Thyroid gland (tissue), 4 donors: ENCODE measurements at places on chromosomes 6 and 20. TPM values are rescaled to one million over a fixed set of nuclear protein-coding genes. Genes with fewer than 3 reads are reported as not detected.

RIPOR3 gene
- total RNA-seq: 6.2 TPM

FKBP1C gene
- not detected for total RNA-seq

FAM229B gene
- total RNA-seq: 8.3 TPM

GDAP1L1 gene
- not detected for total RNA-seq

EZR gene
- 221 TPM for total RNA-seq

ALDH5A1 gene
- 20.4 TPM for total RNA-seq

CST4 gene
- total RNA-seq: 13.8 TPM

GRCh38 chr6:85428486-85428885 lies 21.4 kb upstream of the NT5E start:
- DNase-seq: no peak
- H3K27me3 ChIP-seq: no peaks in the 10 kb centered on the region
- no peaks in the 10 kb centered on the region for H3K4me1 ChIP-seq
- no peak overlapping the region for H3K27ac ChIP-seq
- no peaks in the 10 kb centered on the region for H3K36me3 ChIP-seq

- DNase-seq: no peak
- no peaks in the 10 kb centered on the region for H3K4me1 ChIP-seq
- no peak overlapping the region for H3K4me3 ChIP-seq
- no peaks in the 10 kb centered on the region for H3K36me3 ChIP-seq
These were observed 304.2 kb downstream of the TFAP2C start for GRCh38 chr20:56933331-56933698.

GRCh38 chr20:37161830-37162549 lies 17.1 kb upstream of the RPN2 start:
- no peak for DNase-seq
- no peak overlapping the region for H3K4me3 ChIP-seq
- peaks cover 38% of the 10 kb centered on the region for H3K4me1 ChIP-seq
- no peak overlapping the region for H3K27ac ChIP-seq
- H3K36me3 ChIP-seq: no peaks in the 10 kb centered on the region
- H3K27me3 ChIP-seq: no peaks in the 10 kb centered on the region

- H3K4me1 ChIP-seq: no peaks in the 10 kb centered on the region
- no peak for DNase-seq
- H3K27me3 ChIP-seq: no peaks in the 10 kb centered on the region
- H3K4me3 ChIP-seq: no peak overlapping the region
- no peaks in the 10 kb centered on the region for H3K36me3 ChIP-seq
These were observed 40.0 kb upstream of the OCSTAMP start for GRCh38 chr20:46590443-46590842.

- no peaks in the 10 kb centered on the region for H3K27me3 ChIP-seq
- H3K4me1 ChIP-seq: peaks cover 28% of the 10 kb centered on the region
- H3K27ac ChIP-seq: peak overlapping the region; percentile 60
- H3K4me3 ChIP-seq: peak overlapping the region; percentile 41
These were observed 686 bp downstream of the COL12A1 start for GRCh38 chr6:75204959-75205775.

DNA sequence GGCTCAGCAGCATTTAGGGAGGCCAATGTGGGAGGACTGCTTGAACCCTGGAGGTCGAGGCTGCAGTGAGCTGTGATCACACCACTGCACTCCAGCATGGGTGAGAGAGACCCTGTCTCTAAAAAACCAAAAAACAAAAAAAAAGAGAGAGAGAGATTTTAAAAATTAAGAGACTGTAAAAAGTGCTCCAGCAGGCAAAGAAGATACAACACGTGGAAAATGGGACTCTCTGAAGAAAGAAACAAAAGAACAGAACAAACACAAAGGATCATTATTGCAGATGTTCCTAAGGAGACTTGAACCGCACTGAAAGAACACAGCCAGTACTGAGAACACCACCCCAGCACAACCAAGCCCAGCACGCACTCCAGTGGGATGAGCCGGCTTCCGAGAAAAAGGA lies 74.2 kb downstream of the TAF4 start:
- no peaks in the 10 kb centered on the region for H3K27me3 ChIP-seq
- peaks cover 41% of the 10 kb centered on the region for H3K36me3 ChIP-seq
- H3K4me3 ChIP-seq: no peak overlapping the region
- no peak for DNase-seq
- no peak overlapping the region for H3K27ac ChIP-seq

DNA sequence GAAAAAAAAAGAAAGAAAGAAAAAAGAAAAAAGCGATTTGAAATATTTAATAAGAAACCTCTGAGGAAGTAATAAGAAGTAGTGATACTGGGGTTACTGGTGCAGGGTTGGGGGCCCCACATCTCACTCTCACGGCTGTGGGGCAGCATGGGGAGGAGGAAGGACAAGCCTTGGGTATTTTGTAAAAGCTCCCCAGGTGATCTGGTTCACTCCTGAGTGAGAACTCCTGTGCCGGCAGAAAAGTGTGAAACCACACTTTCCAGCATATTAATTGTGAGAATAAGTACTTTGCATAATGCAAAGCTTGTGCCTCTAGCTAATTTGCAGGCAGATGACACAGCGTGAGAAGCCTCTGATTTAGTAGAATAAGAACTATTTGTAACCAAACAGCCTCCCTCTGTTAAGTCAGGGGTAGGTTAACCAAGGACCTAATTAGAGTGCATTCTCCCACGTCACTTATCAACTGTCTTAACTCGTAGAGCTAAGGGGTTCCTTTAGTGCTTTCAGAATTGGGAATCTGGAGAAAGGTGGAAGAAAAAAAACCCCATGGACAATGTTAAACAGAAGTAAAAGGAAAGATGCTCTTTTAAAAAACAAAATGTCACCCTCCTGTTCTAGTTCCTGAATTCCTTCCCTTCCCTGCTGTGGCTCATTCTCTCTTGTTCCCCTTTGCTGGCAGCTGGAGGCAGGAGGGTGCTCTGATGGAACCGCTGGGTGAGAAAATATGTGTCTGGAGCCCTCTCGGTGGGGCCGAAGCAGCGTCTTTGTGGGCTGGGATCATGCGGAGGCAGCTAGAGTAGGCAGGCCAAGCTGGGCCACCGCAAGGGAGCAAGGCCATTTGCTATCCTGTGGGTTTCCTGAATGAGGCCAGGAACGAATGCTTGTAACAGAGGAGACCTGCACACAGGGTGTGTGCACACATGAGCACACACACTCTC lies 108.7 kb downstream of the FYN start:
- no peak overlapping the region for H3K27ac ChIP-seq
- H3K36me3 ChIP-seq: no peaks in the 10 kb centered on the region
- H3K27me3 ChIP-seq: no peaks in the 10 kb centered on the region
- no peak for DNase-seq

DNA sequence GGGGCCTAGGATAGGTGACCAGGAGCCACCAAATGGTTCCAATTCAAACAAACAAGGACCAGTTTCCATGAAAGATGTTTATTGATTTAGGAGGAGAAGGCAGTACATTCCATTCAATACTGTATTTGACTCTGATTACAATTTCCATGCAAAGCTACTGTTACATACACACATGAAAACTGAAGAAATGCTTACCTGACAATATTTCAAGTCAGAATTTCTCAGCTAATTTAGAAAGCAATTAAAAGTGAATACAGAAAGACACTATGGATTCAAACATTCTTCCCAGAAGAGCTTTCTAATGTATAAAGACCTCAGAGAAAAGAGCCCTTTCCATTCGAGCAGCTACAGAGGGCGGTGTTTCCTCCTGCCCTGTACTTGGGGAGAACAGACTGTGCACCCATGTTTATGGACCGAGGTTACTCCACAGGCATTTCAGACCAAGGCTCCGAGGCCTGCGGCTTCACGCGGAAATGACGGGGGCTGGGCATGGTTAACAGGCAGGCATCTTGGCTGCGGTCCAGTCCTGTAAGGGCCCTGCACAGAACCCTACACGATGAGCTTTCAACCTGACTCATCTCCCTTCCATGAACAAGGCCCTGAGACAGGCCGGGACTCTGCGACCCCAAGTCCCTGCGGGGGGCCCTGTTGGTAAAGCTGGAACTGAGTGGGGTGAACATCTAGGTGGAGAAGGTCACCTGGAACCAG lies 25.7 kb upstream of the TCFL5 start:
- no peaks in the 10 kb centered on the region for H3K27me3 ChIP-seq
- peaks cover 3% of the 10 kb centered on the region for H3K4me1 ChIP-seq
- no peak overlapping the region for H3K27ac ChIP-seq
- H3K4me3 ChIP-seq: no peak overlapping the region
- peak; percentile 67 for DNase-seq

DNA sequence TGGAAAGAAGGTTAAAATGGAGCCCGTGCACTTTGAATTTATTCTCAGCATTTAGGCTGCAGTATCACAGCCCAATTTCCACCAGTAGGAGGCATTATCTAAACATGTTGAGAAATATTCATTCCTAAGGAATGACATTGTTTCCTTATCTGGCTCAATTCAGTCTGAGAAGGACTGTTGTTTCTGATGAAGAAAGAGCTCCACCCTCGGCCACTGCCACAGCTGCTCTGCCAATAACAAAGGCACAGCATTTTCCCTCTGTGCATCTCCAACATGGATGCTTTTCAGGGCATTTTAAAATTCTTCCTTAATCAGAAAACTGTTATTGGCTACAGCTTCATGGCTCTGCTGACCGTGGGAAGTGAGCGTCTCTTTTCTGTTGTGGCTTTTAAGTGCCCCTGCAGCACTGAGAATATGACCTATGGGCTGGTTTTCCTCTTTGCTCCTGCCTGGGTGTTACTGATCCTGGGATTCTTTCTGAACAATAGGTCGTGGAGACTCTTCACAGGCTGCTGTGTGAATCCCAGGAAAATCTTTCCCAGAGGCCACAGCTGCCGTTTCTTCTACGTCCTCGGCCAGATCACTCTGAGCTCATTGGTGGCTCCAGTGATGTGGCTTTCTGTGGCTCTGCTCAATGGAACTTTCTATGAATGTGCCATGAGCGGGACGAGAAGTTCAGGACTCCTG lies at the start of gene CALHM5:
CALHM5 (plus strand) TSS at position 216 of the 687 bp plus-strand sequence; CDS start at position 274, 58 bp downstream.
- DNase-seq: peak; percentile 5
- no peak within 1 kb of the TSS for H3K4me3 ChIP-seq
- no peaks in the 10 kb centered on the region for H3K4me1 ChIP-seq
- no peaks in the 10 kb centered on the region for H3K27me3 ChIP-seq
- peak within 1 kb of the TSS; percentile 0 for H3K27ac ChIP-seq

GRCh38 chr20:61524951-61525666 lies 273.0 kb downstream of the CDH4 start:
- no peaks in the 10 kb centered on the region for H3K4me1 ChIP-seq
- no peak overlapping the region for H3K27ac ChIP-seq
- H3K4me3 ChIP-seq: no peak overlapping the region
- no peak for DNase-seq
- no peaks in the 10 kb centered on the region for H3K36me3 ChIP-seq

GRCh38 chr6:45044086-45044485 lies 284.0 kb upstream of the RUNX2 start:
- H3K4me3 ChIP-seq: no peak overlapping the region
- DNase-seq: no peak
- no peaks in the 10 kb centered on the region for H3K27me3 ChIP-seq
- no peaks in the 10 kb centered on the region for H3K4me1 ChIP-seq

GRCh38 chr6:12545619-12546409 lies 170.8 kb upstream of the PHACTR1 start:
- no peak overlapping the region for H3K27ac ChIP-seq
- H3K4me3 ChIP-seq: no peak overlapping the region
- H3K27me3 ChIP-seq: no peaks in the 10 kb centered on the region
- DNase-seq: no peak
- H3K4me1 ChIP-seq: no peaks in the 10 kb centered on the region

- H3K36me3 ChIP-seq: no peaks in the 10 kb centered on the region
- no peak overlapping the region for H3K4me3 ChIP-seq
- peaks cover 11% of the 10 kb centered on the region for H3K4me1 ChIP-seq
- H3K27ac ChIP-seq: no peak overlapping the region
These were observed 20.4 kb upstream of the FRMD1 start for GRCh38 chr6:168099201-168100010.

DNA sequence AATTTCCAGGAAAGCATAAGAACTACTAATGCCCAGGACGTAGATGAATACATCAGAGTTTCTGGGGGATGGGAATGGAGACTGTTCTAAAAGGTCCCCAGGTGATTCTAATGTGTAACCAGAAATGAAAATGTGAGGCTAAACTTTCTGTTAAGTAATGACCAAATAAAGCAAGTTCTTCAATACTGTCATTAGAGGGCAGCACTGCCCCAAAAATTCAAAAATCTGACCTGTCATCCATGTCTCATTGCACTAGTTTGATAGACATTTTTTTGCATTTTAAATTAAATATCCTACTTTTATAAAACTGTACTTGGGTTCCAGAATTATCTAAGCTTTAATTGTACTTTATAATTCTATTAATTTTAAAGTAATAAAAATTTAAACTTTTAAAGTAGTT lies 94.9 kb downstream of the RFX6 start:
- no peaks in the 10 kb centered on the region for H3K4me1 ChIP-seq
- no peaks in the 10 kb centered on the region for H3K27me3 ChIP-seq
- no peak overlapping the region for H3K27ac ChIP-seq
- peak; percentile 13 for DNase-seq
- no peak overlapping the region for H3K4me3 ChIP-seq

DNA sequence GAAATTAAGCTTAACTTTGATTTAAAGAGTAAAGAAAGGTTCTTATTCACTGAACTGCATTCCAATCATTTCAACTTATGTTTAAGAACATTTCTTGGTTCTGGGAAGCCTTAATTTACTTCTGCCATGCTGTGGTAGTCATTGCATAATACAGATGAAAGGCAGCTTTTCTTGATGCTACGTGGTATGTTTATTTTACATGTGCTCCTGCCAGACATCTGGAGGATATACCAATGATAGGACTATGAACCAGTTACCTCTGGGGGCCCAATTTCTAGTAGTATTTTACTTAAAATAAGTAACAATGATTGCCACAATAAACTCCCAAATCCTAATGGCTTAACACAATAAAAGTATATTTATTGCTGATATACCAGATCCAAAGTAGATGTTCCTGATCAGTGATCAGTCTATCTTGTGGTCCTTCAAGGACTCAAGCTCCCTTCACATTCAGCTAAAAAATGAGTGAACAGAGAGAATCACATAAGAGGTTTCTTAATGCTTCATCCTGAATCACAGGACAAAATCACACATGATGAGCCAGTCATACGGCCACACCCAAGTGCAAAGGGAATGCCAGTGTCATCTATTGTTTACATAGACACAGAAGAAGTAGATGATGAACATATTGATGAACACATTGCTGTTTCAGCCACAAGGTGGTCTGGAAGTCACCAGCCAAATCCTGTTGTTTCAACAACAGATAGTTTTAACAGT lies 56.5 kb upstream of the CCN2 start:
- no peaks in the 10 kb centered on the region for H3K4me1 ChIP-seq
- H3K27ac ChIP-seq: no peak overlapping the region
- H3K4me3 ChIP-seq: no peak overlapping the region

GRCh38 chr6:26025894-26026832 lies 61.1 kb upstream of the HFE start:
- H3K4me3 ChIP-seq: peak overlapping the region; percentile 63
- peak overlapping the region; percentile 96 for H3K27ac ChIP-seq
- DNase-seq: peak; percentile 98

- no peak overlapping the region for H3K4me3 ChIP-seq
- no peak for DNase-seq
- peaks cover 35% of the 10 kb centered on the region for H3K4me1 ChIP-seq
- no peaks in the 10 kb centered on the region for H3K36me3 ChIP-seq
These were observed 60.1 kb downstream of the PPP1R14C start for GRCh38 chr6:150202934-150203333.
